Pancreas (tissue), 10 donors: ENCODE measurements at places on chromosomes 13 and 19. TPM values are rescaled to one million over a fixed set of nuclear protein-coding genes. Genes with fewer than 3 reads are reported as not detected.
A peak's percentile ranks its signal among the peaks of the same experiment; 100 is the strongest.

GRCh38 chr13:75197803-75198202 is 284.2 kb downstream of the TBC1D4 start:
- no peak for DNase-seq

DNA sequence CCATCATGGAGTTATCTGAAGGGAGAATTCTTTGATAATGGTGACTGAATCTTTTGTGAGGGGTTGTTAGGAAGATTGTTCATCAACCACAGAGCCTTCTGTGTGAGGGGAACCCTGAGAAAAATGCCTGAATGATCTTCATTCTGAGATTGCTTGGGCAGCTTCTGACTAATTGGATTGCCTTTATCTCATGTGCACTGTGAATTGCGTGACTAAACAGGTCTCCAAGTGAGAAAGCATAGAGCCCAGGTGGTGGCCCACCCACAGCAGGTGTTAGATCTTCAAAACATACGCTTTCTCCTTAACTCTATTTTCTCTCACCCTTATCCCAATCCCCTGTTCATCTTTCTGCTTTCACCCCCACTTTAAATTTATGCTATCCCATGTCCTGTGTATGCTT is 58.3 kb downstream of the DOCK9 start:
- DNase-seq = no peak

DNA sequence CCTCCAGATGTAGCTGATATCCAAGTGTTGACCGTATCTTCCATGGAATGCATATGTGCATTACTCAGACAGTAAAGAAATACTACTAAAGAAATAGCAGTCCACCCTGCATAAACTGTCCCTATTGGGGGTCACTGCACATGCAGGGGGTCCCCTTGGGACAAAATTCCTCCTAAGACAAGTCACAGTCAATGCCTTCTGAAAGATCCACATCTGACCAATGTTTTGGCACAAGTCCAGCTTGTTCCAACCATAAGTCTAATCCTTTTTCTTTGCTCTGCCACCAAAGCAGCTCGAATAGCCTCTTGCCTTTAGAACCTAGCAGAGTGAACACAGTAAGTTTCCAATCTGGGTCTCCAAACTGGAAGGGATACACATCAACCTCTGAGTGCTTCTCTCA is 87.9 kb downstream of the DIAPH3 start:
- no peak for DNase-seq

GRCh38 chr19:8460516-8461298 is 15.9 kb downstream of the HNRNPM start:
- DNase-seq = no peak

DNA sequence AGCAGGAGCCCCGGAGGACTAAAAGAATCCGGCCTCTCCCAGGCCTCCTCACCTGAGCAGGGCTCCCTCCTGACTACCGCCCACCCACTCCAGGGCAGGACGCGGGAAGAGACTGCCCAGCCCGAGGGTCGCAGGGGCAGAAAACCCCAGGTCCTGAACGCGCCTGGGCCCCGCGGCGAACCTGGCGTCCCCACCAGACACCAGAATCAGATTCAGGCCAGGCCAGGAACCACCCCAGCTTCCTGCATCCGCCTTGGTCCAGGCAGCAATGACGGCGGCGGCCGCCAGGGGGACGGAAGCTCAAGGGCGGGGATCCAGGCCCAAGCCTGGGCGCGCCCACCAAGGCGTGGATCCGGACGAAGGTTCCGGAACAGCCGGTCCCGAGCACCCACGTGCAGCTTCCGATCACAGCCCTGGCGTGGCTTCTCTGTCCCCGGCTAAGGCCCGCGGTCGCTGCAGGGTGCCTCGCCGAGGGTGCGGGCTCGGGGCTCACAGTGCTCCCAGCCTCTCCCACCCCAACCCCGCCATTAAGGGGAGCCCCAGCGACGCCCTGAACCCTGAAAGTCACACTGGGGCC is 3.6 kb downstream of the LGALS7 start:
- peak; percentile 87 for DNase-seq

- peak; percentile 42 for DNase-seq
Measured at GRCh38 chr13:95834134-95834765, 157.3 kb downstream of the DNAJC3 start.

- no peak for DNase-seq
Measured at GRCh38 chr19:44499559-44499958, 763 bp downstream of the ZNF180 start.

- no peak for DNase-seq
Measured at GRCh38 chr19:48452289-48453190, 2.8 kb upstream of the KCNJ14 start.

PSG2 gene
- not detected for total RNA-seq
